ENCODE measurements at places on chromosomes 11 and 22. TPM values are rescaled to one million over a fixed set of nuclear protein-coding genes. Genes with fewer than 3 reads are reported as not detected.

Gene MRGPRX4
- not detected for total RNA-seq

Gene CALCA
- total RNA-seq, result not detected

Gene MGAT3
- total RNA-seq, result 1.5 TPM

Gene FIBIN
- total RNA-seq, result not detected

Gene C11orf87
- not detected for total RNA-seq

Gene TRPM5
- total RNA-seq, result not detected

Gene DBX1
- not detected for total RNA-seq

Gene SLC29A2
- total RNA-seq, result 7.6 TPM

Gene P2RY6
- not detected for total RNA-seq

Gene FGF4
- not detected for total RNA-seq

Gene CWF19L2
- 14.3 TPM for total RNA-seq

Gene RIC8A
- 118 TPM for total RNA-seq

Gene GRM5
- not detected for total RNA-seq

Gene NUDT22
- total RNA-seq, result 98.4 TPM

Gene KRTAP5-7
- total RNA-seq, result not detected

Gene PLAAT2
- not detected for total RNA-seq

Gene TAF6L
- total RNA-seq, result 27.5 TPM

Gene NDUFC2
- 149 TPM for total RNA-seq

Gene DNHD1
- total RNA-seq, result 39.3 TPM

Gene ELFN2
- total RNA-seq, result 2.2 TPM

Gene CNTN5
- total RNA-seq, result not detected

Gene P2RX3
- total RNA-seq, result not detected

Gene CD3E
- total RNA-seq, result 338 TPM

Gene BARX2
- total RNA-seq, result not detected

Gene CENPM
- total RNA-seq, result 62.3 TPM

Gene PNPLA3
- total RNA-seq, result 0.13 TPM

Gene SLCO2B1
- 0.26 TPM for total RNA-seq

Gene DRD4
- total RNA-seq, result 3.8 TPM

Gene NECTIN1
- 2.3 TPM for total RNA-seq

Gene DGCR6
- total RNA-seq, result 0.32 TPM

Gene RFPL2
- total RNA-seq, result 0.24 TPM

Gene CASP1
- 59.9 TPM for total RNA-seq

Gene CDCA5
- total RNA-seq, result 127 TPM

Gene MS4A4A
- total RNA-seq, result not detected

Gene ROBO4
- not detected for total RNA-seq

Gene OR4A16
- not detected for total RNA-seq

Gene ARVCF
- total RNA-seq, result 1.2 TPM

Gene NUP98
- total RNA-seq, result 149 TPM

Gene CHRDL2
- total RNA-seq, result not detected

Gene CCDC188
- 0.32 TPM for total RNA-seq

Gene OR52H1
- total RNA-seq, result not detected

Gene ATG2A
- 20.9 TPM for total RNA-seq

Gene TMEM191C
- 5.2 TPM for total RNA-seq

Gene FAM180B
- total RNA-seq, result not detected

Gene SLC37A2
- 2.6 TPM for total RNA-seq

Gene OR52N4
- 1.8 TPM for total RNA-seq

Gene ANGPTL5
- not detected for total RNA-seq

Gene C22orf23
- not detected for total RNA-seq

Gene ZDHHC8
- 59.7 TPM for total RNA-seq

Gene RIMBP3B
- 0.39 TPM for total RNA-seq

Gene BLID
- total RNA-seq, result not detected
